ENCODE measurements at places on chromosomes 12 and 14.

DNA sequence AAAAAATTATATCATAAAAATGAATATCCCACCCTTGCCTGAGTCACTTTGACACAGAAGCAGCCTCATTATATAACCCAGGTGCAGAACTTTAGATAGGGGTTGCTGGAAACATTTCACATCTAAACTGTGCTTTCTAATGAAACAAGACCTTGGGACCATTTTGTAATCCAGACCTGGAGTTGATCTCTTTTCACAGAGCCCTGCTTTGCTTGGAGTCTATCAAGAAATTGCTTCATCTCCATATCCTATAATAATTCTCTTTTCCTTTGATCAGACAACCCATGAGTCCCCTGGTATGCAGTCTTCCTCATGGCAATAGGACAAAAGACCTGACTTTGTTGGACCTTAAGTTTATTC is 76.3 kb downstream of the HSD17B6 start:
- DNase-seq = no peak

- no peak for DNase-seq
These were observed 2.0 kb upstream of the ART4 start for GRCh38 chr12:14845350-14845750.

DNA sequence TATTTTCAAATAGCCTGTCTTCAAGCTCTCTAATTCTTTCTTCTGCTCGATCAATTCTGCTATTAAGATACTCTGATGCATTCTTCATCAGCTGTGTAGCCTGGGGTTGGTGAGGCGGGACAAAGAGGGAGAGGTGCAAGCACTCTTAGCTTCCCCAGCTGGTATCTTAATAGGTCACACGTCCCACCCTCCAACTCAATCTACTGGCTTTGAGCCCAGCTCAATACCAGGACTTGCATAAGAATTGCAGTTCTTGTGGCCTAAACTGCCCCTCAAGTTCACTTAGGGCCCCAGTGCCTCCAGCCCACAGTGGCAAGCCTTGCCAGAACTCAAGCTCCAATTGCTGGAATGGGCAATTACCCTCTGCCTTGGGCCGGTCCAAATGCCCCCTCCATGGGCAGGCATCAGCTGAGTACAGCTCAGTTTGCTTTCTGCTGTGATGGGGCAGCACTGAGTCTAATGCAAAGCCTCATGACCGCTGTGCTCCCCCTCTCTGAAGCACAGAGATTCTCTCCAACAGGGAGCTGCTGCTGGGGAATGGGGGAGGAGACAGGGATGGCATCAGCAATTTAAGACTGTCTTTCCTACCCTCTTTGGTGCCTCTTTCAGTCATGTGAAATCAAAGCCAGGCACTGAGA is 5.6 kb upstream of the SPATA7 start:
- no peak for DNase-seq

- no peak for DNase-seq
These were observed 130.8 kb upstream of the TRHDE start for GRCh38 chr12:72141381-72141780.

DNA sequence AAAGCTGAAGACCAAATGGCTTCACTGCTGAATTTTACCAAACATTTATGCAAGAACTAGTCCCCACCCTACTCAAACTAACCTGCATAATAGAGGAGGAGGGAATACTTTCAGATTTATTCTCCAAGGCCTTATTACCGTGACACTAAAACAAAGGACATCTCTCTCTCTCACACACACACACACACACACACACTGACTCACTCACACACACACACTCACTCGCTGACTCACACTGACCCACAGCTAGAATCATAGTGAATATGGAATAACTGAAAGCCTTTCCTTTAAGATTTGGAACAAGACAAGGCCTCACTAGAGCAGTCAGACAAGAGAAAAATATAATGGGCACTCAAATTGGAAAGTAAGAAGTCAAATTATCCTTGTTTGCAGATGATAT is 1014.1 kb downstream of the TMTC2 start:
- no peak for DNase-seq

GRCh38 chr14:69259527-69260189 is at the start of gene GALNT16:
TSS of gene GALNT16 (plus strand) at chr14:69260158. CDS start at chr14:69260291, 133 bp downstream.
- no peak for DNase-seq

DNA sequence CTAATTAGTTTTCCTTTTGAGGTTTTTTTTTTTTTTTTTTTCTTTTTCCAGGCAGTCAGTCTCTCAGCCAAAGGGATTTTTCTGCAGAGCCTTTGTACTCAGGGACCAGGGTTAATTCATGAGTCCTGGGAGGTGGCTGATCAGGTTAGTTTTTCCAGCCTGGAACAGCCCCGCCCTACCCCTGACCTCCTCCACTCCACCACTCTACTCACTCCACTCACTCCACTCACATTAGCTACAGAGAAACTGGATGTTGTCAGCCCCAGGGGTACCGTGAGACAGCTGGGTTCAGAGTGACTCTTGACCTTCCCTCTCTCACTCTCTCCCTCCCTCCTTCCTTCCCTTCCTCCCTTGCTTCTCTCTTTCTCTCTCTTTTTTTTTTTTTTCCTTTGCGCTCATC is 161.0 kb downstream of the CRADD start:
- no peak for DNase-seq

DNA sequence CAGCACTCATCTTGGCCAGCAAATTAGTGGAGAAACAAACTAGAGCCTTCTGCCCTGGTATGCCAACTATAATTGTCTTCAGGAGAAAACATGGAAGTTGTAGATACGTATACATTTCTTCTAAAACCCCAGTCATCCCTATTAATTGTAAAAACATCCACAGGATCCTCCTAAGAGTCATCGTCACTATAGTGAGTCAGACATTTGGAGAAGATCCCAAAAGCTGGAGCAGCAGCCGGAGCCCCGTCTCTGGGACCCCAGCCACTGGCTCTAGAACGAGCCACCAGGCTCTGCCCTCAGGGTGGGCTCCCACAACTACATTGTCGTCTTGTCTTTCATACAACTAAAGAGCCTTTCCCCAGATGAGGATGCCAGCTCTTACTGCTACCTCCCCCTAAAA is 15.5 kb downstream of the PRKAB1 start:
- DNase-seq = no peak

DNA sequence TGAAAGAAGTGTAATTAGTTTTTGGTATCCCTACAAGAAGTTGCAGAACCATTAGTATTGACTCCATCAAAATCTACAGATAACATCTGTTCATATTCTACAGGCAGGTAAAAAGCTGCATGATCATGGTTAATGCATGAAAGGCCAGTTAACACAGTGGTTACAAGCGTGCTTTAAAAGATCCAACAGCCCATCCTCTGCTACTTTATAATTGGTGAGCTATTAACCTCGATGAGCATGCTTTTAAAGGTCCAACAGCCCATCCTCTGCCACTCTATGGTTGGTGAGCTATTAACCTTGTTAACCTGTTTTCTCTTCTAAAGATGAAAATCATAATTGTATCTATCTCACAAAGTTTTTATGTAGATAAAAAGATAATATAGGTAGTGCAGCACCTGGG is 289.3 kb downstream of the DUSP6 start:
- no peak for DNase-seq

GRCh38 chr12:94227066-94227465 is 78.7 kb downstream of the PLXNC1 start:
- DNase-seq = no peak

Data from cortex of kidney (tissue), 1 donor.